ENCODE measurements at places on chromosomes 12 and 14.

GRCh38 chr14:78605897-78606500, 435.8 kb downstream of the NRXN3 start:
- DNase-seq: no peak

- DNase-seq: no peak
Observed at GRCh38 chr14:56888274-56888673, 78.0 kb upstream of the OTX2 start.

DNA sequence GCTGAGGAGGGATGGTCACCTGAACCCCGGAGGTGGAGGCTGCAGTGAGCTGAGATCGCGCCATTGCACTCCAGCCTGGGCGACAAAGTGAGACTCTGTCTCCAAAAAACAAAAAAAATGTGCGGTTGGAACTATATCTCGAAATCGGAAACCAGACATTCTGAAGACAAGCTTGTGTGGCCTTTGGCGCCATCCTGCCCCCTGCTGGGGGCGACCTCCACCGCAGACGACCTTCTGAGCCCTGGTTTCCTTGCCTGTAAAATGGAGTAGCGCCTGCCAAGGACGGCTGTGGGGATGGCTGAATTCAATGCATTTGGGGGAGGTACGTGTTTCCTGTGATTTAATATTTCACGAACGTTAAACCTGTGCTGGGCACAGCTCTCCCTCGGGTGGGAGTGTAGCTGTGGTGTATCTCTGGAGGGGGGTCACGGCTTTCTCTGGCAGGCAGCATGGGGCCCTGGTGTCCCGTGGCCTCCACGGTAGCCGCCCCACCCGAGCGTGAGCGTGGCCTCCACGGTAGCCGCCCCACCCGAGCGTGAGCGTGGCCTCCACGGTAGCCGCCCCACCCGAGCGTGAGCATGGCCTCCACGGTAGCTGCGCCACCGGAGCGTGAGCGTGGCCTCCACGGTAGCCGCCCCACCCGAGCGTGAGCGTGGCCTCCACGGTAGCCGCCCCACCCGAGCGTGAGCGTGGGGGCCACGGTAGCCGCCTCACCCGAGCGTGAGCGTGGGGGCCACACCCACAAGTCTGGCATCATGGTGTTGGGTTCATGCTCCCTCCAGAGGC, 55.3 kb downstream of the LRCOL1 start:
- DNase-seq: no peak

GRCh38 chr12:124979568-124979967, 9.4 kb downstream of the DHX37 start:
- no peak for DNase-seq

DNA sequence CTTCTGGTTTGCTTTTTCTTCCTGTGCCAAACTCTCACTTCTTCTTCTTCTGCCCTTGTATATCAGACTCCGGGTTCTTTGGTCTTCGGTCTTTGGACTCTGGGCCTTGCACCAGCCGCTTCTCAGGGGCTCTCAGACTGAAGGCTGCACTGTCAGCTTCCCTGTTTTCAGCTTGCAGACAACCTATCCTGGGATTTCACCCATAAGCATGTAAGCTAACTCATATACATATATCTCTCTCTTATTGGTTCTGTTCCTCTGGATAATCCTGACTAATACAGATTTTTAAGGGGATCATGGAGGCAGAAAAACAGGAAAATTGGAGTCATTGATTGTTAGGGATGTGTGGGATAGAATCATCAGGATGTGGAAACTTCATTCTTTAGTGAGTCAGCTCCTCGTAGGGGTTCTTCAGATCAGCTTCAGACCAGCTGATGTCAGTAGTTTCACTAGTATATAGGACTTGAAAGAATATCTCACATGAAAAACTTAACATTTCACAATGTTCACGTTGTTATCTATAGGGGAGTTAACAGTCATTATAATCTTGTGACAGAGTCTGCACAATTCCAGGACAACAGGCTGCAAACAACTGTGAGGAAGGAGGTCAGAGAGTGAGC, 102.9 kb downstream of the RASSF9 start:
- DNase-seq: no peak

- DNase-seq: no peak
Observed at GRCh38 chr14:77022236-77022852, 6.2 kb downstream of the IRF2BPL start.

DNA sequence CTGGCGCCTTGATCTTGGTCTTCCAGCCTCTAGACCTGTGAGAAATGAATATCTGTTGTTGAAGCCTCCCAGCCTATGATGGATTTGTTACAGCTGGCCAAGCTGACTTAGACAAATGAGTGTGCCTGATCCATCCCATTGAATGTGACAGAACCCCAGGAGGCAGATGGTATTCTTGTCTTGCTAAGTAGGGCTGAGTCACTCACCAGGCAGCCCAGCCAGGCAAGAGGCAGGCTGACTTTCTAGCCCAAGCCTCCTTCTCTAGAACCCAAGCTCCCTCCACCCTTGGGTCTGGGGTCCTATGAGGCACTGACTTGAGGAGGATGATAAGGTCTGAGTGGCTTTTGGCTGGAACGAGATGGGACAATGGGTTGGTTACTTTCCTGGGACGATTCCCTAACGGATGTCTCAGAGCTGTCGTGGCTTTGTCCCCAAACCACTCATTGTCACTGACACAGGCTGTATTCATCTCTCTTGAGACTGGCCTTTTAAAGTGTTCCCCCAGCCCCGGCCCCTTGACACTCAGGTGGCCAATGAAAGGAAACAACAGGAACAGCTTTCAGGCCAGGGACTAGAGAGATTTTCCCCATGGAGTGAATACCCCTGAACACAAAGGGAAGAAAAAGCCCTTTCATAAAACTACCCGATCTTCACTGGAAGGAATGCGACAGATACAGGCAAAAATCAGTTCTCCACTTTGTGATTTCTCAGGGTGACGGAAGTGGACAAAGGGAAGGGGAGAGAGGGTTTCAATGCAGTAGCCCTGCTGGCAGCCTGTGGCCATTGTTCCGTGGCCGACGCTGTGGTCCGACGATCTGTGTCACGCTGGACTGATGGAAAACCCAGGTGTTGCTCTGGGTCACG, 264.2 kb downstream of the AACS start:
- no peak for DNase-seq

- no peak for DNase-seq
Observed at GRCh38 chr12:105040476-105040875, 43.8 kb downstream of the ALDH1L2 start.

DNA sequence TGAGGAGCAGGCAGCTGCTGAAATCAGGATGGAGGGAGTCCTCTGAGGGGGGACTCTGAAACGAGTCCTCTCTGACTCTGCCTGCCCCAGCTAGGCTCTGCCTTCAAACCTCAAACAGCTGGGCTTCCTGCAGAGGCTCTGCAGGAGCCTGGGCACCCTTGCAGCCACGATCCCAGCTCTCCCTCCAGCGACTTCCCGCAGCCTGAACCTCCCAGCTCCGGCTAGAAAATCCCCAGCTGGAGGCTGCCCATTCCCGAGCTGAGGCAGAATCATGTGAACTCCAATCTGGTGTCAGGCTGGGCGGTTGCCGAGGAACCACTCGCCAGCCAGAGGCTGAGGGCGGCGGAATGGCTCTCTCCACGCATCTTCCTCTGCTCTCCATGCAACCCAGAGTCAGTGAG, at the start of gene GPR68:
Gene GPR68, minus strand, starts transcription at position 204 of the 401 bp plus-strand sequence. CDS start 9,654 bp downstream, outside the sequence.
- no peak for DNase-seq

DNA sequence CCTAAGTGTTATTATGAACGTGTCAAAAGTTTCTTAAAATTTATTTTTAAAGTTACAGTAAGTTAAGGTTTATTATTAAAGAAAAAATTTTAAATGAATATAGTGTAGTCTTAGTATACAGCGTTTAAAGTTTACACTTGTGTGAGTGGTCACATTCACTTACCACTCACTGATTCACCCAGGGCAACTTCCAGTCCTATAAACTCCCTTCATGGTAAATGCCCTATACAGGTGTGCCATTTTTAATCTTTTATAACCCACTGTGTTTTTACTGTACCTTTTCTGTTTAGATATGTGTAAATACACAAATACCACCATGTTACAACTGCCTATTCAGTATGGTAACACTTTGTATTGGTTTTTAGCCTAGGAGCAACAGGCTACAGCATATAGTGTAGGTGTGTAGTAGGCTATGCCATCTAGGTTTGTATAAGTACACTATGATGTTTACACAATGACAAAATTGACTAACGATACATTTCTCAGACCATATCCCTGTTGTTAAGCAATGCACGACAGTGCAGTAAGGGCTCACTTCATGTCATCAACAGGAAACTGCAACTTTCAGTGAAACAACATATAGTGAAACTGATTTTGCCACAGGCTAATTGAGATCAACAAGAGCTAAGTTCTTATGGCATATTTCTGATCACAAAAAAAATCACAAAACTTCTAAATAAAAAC, 112.0 kb upstream of the TMCC3 start:
- DNase-seq: no peak
